ENCODE measurements at places on chromosomes 16 and 17.

DNA sequence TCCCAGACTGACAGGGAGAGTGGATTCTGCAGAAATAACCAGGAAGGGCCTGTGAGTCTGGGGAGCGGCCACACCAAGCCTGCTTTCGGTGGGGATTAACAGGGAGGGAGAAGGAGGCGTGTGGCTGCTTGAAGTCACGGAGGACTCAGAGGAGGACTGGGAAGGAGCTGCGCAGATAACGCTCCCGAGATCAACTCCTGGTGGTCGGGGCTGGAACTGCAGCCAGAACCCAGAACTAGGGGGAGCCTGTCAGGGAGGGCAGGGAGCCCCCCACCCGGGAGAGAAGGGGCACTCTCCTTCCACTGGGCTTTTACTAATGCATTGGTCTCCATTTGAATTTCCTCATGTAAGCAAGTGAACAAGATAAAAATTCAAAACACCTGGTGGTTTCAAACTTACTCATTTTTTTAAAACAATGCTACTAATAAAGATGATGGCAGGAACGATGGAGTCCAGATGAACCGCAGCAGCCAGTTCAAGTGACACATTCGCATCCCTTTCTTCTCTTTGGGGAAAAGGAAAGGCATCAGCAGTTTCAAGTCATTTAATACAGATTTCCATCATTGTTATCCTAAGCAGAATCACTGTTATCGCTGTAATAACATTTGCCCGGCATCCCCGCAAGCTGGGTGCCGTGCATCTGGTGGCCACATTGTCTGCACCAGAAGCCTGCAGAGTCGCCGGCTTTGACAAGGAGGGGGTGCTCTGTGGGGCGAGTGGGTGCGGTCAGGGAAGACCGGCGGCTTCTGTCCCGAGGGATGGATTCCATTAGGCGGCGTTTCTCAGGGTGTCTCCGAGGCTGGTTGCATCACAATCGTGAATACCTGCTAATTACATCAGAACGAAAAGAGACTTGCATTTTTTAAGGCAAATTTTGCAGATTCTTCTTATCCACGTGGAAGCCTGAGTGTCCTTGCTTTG, 183.0 kb downstream of the FOXL1 start:
- DNase-seq: peak; percentile 49

DNA sequence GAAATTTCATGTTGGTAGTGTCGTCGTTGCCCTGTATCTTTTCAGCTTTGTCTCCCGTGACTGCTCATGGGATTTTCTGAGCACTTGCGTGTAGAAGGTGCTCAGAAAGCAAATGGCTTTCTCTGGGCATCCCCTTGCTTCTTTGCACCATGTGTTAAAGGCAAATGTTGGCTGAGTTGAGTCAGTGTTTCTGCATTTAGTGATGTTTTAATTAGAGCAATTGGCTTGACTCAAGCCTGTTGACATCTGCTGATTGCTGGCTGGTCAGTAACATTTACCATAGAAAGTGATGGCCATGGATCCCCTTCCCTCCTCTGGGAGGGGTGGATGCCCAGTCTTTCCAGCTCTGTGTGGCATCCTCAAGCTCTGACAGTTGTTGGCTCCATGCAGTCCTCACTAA, 187.2 kb upstream of the MPHOSPH6 start:
- no peak for DNase-seq

GRCh38 chr16:9049241-9049640, 42.2 kb upstream of the HAPSTR1 start:
- no peak for DNase-seq

- DNase-seq: no peak
These were observed 163.3 kb downstream of the PRKCA start for GRCh38 chr17:66465701-66466100.

GRCh38 chr16:27991876-27992275, 71.6 kb downstream of the GSG1L start:
- no peak for DNase-seq

DNA sequence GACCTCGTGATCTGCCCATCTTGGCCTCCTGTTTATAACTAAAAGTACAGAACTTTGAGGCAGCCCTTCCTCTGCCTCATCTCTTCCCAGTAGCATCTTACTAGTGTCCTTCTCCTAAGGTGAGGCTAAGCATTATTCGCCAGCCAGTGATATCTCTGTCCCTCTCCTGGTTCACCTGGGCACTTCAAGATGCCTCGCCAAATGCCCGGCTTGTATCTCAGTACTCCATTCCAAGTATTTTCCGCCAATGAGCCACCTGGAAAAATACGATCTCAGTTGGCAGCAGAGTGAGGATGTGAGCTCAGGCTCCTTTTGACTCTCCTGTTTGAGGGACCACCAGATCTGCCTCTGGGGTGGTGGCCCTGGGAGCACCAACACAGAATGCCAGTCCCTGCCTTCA, 25.9 kb upstream of the WSCD1 start:
- no peak for DNase-seq

- DNase-seq: no peak
These were observed 6.6 kb downstream of the NLK start for GRCh38 chr17:28049071-28049470.

DNA sequence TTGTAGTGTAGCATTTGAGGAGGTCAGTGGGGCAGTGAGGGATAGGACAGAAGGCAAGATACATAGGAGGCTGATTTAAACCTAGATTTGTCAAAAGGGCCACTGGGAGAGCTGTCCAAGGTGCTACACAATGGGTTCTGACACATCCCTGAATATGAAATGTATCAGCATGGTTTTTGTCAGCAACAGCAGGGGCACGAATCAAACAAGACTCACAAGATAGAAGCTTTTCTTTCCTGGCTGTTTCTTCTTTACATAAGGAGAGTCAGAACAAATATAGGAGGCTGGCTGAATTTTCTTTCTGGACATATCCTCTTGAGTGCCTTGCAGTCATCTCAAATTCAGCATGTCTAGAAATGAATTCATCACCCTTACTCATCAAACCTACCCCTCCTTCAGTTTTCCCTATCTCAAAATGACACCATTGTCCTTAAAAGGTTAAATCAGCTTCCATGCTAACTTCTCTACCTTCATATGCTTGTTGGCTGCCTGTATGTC, 130.5 kb downstream of the NPIPB5 start:
- peak; percentile 16 for DNase-seq

GRCh38 chr17:73976147-73976546, 227.3 kb upstream of the RPL38 start:
- DNase-seq: no peak

GRCh38 chr16:85011846-85012284, 530 bp upstream of the ZDHHC7 start:
- no peak for DNase-seq

- DNase-seq: no peak
These were observed 3.5 kb upstream of the KATNB1 start for GRCh38 chr16:57732037-57732436.

GRCh38 chr16:27246439-27246838, 22.1 kb downstream of the NSMCE1 start:
- DNase-seq: no peak

GRCh38 chr16:58970775-58971174, 236.7 kb upstream of the GOT2 start:
- DNase-seq: no peak

DNA sequence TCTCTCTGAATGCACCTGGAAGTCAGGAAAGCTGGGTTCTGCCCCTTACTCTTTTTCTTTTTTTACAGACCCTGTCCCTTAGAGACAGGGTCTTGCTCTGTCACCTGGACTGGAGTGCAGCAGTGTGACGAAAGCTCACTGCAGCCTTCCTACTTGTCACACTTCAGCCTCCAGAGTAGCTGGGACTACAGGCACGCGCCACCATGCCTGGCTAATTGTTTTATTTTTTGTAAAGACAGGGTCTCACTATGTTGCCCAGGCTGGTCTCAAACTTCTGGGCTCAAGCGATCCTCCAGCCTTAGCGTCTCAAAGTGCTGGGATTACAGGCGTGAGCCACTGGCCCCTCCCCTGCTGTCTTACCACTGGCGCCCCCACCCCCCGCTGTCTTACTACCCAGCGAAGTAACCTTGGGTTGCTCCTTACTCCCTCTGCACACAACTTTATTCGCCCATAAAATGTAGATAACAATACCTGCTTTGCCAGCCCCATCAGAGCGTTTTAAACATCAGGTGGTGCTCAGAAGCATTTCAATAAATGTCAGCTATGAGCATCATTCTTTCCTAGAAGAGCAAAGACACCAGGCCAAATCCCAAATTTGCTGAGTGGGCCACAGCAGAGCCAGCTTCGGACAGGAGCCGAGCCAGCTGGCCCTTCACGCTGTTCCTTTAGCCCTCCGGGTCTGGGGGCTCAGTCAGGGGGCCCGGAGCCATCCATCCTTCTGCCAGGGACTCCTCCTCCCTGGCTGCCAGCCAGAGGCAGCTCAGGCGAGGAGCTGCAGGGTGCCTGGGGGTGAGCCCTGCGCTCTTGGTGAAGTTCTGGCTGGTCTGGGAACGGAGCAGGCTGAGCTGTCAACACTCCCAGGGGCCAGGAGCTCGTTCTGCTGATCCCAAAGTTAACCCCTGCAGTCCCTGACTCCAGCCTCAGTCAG, 24.4 kb downstream of the SRL start:
- no peak for DNase-seq

GRCh38 chr16:8665529-8665928, 8.9 kb upstream of the ABAT start:
- DNase-seq: no peak
